ENCODE measurements at places on chromosomes 7 and 10.

DNA sequence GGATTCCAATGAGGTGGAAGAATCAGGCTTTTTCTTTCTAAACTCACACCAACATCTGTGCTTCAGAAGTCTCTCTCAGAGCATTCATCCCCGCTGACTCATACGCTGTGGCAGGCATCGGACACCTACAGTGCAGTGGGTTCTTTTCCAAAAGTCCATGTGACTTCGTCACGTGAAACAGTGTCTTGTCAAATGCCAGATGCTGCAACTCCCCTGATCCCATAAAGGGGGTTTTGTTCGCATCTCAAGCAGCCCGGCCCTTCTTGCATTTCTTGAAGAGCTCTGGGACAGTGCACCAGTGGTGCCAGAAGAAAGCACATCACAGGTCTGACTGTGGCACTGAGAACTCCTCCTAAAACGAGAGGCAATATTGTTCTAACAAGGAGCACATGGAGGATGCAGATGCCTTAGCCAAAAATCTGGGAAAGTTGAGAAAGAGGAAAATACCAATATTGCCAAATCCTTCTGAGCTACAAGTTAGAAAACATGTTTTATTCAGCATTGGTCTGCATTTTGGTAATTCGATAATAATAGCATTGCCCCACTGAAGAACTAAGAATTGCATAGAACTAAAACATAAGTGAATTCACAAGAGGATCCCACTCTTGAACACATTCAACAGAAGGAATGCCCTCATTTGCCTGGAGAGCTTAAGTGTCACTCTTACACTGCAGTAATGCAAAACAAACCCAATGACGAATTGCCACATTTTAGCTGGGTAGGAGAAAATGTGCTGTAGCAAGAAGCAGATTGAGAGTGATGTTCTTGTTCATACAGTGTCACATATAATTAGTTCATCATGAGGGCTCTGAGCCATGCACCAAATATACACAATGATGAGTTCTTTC lies 204.4 kb downstream of the CXCL12 start:
- DNase-seq, result no peak

DNA sequence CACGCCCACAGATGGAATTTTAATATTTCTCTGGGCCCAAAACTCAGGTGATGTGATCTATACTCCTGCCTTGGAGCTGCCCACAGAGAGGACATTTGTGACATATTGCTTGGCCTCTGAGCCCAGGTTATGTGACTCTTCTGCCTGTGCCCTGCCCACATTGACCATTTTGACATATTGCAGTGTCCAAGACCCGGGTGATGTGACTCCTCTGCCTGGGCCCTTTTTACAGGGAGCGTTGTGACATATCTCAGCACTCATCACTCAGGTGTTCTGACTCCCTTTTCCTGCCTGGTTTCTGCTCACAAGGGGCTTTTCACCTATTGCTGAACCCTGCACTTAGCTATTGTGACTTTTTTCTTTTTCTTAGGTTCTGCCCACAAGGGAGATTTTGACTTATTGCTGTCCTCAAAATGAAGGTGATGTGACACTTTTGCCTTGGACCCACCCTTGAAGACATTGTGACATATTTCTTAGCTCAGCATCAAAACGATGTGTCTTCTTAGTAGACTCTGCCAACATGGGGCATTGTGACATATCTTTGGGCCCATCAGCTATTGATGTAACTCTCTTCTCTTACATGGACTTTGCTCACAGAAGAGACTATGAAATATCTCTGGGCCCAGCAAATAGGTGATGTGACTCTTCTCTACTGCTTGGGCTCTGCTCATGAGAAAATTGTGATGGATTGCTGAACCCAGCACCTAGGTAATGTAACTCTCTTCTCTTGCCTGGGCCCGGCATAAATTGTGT lies 11.0 kb upstream of the ZNF107 start:
- DNase-seq, result no peak

DNA sequence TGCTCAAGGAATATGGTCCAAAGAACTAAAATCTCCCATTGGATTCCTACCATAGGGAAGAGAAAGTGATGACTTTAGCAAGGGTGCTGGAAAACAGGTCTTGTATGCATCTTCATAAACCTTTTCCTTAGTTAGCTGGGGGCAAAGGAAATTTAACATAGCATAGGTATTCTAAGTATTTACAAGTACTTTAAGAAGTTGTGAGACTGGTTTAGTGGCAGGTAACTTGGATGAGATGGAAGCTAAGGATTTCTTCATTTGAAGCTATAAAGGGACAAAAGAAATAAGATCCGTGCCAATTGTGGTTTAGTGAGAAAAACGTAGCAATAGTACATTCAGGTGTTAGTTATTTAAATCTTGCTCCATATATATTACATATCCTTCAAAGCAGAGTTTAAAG lies 183.4 kb upstream of the TCF7L2 start:
- DNase-seq, result no peak

- no peak for DNase-seq
Measured at GRCh38 chr7:54796150-54796549, 37.1 kb upstream of the SEC61G start.

GRCh38 chr7:86598311-86598710 lies 45.4 kb upstream of the GRM3 start:
- no peak for DNase-seq

DNA sequence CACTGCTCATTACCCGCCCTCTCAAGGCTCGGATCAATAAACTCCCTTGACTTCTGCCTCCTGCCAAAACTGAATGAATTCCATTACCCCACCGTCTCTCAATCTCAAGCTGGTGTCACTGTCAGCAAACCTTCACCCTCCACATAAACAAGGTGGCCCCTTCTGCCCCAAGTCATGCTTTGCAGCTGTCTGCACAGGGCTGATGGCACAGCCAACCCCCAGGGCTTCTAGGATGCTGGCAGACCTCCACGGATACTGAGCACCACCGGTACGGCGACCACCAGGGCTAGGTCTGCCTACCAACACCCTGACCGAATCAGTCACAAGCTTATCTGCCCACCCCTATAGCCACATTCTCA lies 46.1 kb downstream of the PARD3 start:
- no peak for DNase-seq

GRCh38 chr7:84237533-84238173 lies 43.1 kb upstream of the SEMA3A start:
- DNase-seq, result no peak

DNA sequence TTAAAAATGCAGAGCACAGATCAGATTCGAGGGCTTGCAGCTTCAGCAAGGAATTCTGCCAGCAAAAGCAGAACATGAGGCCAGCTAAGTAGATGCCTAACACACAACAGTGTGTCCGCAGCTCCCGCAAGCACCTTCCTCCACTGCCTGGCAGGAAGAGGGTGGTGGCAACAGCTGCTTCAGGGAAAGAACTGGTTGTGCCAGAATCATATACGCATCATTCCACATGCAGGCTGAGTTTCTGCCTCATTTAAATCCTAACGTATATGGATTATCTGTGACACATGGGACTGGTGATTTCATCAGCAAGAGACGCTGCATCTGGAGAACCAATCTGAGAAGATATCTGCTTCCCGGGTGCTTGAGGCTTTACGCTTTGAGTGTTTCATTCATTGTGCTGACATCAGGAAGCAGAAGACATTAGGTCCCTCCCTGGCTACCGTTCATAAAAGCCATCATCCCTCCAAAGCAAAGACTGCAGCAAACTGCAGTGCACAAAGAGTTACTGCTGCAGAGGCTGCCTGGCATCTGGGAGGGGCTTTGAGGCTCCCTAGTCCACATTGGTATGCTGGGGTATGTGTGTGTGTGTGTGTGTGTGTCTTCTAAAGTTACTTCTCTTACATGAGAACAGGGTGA lies 78.8 kb downstream of the FAM13C start:
- DNase-seq, result no peak

DNA sequence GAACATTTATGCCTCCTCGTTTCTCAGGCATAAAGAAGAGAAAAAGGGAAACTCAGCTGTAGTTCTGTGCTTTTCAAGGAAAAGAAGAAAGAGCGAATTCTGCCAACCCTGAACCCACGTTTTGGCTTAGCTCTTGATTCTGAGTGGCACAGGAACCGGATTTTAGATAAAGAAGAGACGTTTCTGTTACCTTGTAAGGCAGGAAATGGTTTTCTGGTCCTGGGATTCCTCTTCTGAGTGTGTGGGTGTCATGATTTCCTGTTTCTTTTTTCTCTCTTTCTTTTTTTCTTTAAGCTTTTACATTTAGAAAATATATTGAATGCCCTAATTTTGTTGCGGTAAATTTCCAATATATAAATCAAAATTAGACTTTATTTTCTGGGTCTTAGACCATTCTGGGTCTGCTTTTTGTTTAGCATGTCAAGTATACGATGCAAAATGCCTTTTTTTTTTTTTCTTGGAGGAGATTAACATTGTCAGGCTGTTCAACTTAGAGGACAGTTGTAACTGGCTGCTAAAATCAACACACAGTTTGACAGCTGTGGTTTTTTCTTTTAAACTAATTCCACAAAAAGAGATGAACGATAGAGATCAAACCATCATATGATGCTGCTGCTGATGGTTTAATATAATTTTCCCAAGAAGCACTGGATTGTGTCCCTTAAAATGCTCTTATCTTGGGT lies 190.8 kb downstream of the GATA3 start:
- peak; percentile 56 for DNase-seq

DNA sequence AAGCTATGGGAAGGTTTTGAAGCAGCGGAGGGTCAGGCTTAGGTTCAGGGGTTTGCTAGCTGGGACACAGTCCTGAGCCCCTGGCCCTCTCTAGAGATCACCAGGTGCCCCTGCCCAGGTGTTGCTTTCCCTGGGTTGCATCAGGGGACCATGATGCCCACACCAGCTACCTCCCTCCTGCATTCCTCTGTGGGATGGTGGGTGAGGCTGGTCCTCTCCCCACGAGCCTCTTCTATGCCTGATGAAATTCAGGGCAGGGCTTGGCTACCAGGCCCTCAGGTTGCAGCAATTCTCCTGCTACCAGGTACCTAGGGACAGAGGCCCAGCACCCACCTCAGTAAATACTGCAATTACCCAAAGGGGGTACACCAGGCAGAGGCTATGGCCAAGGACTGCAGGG lies 10.8 kb upstream of the SLC29A3 start:
- DNase-seq, result no peak

GRCh38 chr10:49089557-49090188 lies 25.6 kb downstream of the VSTM4 start:
- no peak for DNase-seq

DNA sequence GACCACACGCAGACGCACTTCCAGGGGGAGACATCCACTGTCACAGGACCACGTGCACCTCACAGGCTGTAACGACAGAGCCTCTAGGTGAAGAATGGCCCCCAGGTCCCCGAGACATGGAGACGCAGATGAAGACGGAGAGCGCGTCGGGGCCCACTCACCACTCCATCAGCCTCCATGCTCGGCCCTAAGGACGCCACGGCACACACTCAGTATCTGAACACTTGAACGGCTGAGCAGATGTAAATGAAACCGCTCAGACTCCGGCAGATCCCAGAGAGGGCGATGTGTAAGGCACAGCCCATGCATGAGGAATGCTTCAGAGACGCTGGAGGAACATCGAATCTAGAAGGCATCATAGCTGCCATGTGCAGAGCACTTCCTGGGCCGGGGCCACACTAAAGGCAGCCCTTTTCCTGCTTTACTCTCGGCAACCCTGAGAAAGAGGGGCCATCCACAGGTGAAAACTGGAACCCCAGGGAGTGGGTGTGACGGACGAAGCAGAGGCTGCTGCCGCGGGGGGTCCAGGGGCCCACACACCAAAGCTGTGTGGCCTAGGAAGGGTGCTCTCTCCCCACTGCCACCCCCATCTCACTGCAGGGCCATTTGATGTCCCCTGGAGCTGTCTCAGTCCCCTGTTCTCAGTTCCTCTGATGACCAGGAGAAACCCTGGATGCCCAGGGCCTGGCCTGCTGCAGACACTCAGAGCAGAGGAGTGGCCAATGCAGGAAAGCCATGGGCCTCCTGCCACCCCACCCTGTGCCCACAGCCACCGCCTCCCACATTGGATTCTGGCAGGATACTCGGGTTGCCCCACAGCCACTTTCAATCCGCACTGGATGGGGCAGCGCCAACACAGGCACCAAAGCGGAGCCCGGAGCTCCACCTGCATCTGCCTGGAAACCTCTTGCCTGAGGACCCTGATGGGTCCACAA lies 253.8 kb downstream of the MAD1L1 start:
- DNase-seq, result no peak

- DNase-seq, result no peak
Measured at GRCh38 chr7:121797657-121798452, 75.1 kb upstream of the PTPRZ1 start.

GRCh38 chr7:41029072-41029499 lies 673.8 kb downstream of the INHBA start:
- no peak for DNase-seq

- no peak for DNase-seq
Measured at GRCh38 chr10:118394301-118395200, 52.4 kb upstream of the FAM204A start.

DNA sequence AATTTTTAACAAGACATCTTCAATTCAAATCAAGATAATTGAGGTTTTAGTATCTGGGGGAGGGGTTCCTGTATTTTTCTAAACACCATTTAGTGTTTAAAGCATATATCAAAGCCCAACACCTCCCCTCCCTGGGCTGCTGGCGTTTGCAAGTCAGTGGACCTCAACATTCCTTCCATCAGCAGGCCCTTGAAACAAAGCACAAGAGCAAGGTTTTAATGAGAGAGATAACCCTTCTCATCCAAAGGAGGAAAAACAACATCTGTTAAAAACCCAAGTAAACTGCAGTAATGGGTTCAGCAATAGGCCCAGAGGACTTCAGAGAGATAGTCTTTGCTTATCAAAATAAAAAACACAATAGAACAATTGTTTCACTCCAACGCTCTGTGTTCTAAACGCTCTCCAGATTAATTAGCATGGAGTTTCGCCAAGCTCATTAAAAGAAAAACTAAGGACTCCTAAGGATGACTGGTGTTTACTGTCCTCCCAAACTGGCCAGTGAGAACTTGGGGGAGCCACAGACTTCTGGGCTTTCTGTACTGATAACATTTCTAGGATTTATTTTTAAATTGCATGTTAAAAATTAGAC lies 2.5 kb downstream of the JCAD start:
- DNase-seq, result no peak

GRCh38 chr7:130153211-130153908 lies 51.8 kb downstream of the TMEM209 start:
- no peak for DNase-seq

DNA sequence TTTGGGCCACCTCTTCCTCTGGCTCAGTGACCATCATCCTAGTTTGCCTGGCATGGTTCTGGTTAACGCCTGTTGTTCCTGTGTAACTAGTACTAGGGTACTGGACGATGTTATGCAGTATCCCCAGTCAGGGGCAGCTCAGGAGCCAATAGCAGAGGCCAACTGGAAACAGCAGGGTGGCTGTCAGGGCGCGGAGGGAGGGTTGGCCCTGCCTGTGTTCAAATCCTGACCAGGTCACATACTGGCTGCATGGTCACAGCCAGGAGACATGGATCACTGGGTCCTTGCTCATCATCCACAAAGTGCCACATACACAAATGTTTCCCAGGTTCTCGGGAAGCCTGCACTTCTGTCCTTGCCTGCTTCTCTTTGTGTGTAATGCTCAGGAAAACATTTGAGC lies 12.3 kb upstream of the RBP3 start:
- no peak for DNase-seq

DNA sequence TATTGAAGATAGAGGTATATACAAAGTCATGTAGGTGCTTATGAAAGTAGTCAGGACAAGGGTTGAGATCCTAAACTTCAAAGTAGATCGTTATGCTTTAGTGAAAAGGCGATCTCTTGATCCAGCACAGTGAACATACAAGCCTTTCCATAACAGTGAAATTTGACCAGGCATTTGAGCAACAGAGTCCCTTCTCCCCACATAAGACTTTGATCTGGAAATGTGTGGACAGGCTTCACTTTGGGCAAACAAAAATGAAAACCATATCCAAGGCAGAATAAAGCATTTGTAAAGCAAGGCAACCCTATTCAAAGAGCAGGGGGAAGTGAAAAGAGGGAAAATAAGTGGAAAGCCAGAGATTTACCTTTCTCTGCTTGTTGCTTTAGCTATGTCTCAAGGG lies 311.9 kb upstream of the SORCS1 start:
- DNase-seq, result no peak

All from central memory CD4-positive, alpha-beta T cell (primary cell).